ENCODE measurements at places on chromosomes 1 and 21. TPM values are rescaled to one million over a fixed set of nuclear protein-coding genes. Genes with fewer than 3 reads are reported as not detected.

DNA sequence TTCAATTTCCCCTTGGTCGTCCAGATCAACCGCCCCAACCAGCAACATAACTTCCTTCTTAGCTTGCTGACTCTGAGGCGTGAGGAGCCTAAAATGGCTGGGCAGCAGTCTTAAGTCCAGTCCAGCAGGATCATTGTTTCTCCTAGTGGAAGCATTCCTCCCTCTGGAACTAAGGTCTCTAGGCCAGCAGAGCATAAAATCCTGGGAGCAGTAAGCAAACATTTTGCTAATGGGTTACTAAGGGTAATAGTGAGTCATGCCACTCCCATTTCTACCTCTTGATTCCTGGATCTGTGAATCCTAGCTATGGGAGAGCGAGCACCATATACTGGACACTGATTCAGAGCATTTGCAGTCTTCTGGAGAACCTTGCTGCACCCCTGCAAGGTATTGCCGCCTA lies 59.9 kb downstream of the ADSS2 start:
- no peak for DNase-seq

GRCh38 chr1:210129092-210129491 lies 103.5 kb upstream of the SERTAD4 start:
- no peak for DNase-seq

GRCh38 chr1:1620433-1621139 lies 5.3 kb downstream of the MIB2 start:
- DNase-seq = no peak

DNA sequence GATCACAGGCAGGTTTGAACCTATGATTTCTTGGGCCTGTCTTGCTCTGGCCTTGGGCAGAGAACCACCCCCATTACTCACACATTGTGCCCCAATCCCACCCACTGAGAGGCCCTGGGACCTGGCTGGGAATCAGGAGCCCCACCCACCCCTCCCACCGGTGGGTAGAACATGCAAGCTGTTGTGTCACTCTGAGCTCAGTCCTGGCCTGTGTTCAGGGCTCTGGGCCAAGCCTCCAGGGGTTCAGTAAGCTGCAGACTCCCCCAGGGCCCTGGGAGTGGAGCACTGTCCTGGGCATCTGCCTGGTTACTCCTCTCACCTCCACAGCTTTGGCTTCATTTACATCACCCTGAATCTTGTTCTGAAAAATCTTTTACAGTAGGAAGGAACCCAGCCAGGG lies 270.5 kb downstream of the RRAGC start:
- DNase-seq = no peak

DNA sequence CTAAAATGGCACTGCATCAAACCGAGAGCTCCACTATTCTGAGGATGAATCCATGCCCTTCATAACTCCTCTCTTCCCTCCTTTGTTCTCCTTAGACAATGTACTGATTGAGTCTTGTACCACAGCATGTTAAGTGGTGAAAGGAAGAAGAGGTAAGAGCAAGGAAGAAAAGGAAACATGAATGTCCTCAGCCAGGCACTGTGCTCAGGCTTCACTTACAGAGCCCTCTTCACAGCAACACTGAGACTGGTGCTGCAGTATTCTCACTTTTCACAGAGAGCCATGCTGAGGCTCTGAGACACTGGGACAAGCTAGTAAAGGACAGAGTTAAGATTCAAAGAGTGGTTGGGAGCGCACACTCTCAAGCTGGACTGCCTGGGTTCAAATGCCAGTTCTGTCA lies 143.5 kb downstream of the AKT3 start:
- no peak for DNase-seq

GRCh38 chr1:84985365-84985764 lies 11.5 kb downstream of the MCOLN2 start:
- DNase-seq = no peak

DNA sequence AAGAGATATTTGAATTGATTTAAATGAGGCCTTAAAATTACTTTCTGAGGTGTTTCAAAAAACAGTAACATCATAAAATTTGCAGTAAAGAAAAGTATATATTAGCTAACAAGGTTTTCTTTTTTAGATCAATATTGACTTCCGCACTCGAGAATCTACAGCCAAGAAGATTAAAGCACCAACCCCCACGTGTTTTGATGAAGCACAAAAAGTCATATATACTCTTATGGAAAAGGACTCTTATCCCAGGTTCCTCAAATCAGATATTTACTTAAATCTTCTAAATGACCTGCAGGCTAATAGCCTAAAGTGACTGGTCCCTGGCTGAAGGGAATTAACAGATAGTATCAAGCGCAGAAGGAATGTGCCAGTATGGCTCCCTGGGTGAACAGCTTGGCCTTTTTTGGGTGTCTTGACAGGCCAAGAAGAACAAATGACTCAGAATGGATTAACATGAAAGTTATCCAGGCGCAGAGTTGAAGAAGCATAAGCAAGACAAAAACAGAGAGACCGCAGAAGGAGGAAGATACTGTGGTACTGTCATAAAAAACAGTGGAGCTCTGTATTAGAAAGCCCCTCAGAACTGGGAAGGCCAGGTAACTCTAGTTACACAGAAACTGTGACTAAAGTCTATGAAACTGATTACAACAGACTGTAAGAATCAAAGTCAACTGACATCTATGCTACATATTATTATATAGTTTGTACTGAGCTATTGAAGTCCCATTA lies 3.6 kb downstream of the RGS1 start:
- DNase-seq = no peak

DNA sequence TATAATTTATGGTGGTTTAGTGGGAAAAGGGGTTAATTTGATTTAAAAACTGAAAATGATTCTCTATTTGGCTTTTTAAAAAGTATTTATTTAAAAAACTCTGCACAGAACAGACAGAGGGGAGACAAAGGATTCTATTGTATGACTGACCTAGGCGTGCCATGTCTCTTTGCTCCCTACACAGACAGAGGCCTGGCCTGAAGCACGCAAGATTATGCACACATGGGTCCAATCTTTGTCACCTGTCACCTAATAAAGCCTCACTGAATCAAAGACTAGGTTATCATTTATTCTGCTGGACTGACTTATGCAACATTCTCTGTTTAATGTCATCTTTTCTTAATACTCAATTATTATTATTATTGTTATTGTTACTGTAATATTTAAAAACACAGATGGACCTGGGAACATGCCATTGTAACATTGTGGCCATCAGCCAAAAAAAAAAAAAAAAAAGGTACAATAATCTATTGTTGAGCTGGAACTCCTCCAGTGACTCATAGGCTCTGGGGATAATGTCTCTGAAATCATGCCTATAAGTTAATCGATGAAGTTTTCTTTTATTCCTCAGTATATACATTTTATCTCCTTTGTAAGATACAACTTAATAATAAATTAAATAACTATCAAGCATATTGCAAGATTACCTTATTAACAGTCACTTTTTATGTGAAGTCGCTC lies 112.1 kb downstream of the RUNX1 start:
- no peak for DNase-seq

The RGS18 gene
- 18.4 TPM for total RNA-seq

The CNIH3 gene
- 1.9 TPM for total RNA-seq

The ZNF648 gene
- not detected for total RNA-seq

The VASH2 gene
- total RNA-seq = 1.1 TPM

The HES4 gene
- 30.0 TPM for total RNA-seq

The AMPD1 gene
- total RNA-seq = not detected

Data from omental fat pad (tissue), 4 donors.